ENCODE measurements at places on chromosomes 7 and 10.

GRCh38 chr7:64868499-64868898 is 34.6 kb upstream of the ZNF273 start:
- DNase-seq: no peak

- DNase-seq: no peak
Observed at GRCh38 chr7:45575501-45576248, 1.5 kb downstream of the ADCY1 start.

DNA sequence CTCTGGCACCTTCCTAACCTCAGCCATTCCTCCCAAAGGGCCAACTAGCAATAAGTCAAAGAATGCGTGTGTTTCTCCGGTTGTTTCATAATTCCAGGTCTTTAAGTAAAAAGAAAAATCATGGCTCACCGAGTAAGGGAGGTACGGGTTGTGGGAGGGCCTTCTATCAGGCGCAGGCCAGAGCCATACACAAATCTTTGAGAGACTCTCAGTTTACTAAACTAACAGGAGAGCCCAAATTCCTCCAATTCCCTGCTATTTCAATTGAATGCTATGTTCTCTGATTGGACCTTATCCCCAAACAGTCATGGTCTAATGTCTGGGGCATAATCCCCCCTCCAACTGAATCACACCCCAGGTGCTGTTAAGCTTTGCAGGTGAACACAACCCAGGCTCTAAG is 26.2 kb upstream of the SLF2 start:
- no peak for DNase-seq

DNA sequence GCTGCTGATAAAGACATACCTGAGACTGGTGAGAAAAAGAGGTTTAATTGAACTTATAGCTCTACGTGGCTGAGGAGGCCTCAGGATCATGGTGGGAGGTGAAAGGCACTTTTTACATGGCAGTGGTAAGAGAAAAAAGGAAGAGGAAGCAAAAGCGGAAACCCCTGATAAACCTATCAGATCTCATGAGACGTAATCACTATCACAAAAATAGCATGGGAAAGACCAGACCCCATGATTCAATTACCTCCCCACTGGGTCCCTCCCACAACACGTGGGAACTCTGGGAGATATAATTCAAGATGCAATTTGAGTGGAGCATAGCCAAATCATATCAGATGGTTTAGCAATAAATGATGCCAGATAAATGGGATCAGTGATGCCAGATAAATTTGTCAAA is 892.0 kb upstream of the CELF2 start:
- no peak for DNase-seq

GRCh38 chr10:89347701-89348457 is 20.1 kb downstream of the IFIT3 start:
- DNase-seq: no peak

- no peak for DNase-seq
Observed at GRCh38 chr10:102231357-102232318, 5.5 kb downstream of the ELOVL3 start.

DNA sequence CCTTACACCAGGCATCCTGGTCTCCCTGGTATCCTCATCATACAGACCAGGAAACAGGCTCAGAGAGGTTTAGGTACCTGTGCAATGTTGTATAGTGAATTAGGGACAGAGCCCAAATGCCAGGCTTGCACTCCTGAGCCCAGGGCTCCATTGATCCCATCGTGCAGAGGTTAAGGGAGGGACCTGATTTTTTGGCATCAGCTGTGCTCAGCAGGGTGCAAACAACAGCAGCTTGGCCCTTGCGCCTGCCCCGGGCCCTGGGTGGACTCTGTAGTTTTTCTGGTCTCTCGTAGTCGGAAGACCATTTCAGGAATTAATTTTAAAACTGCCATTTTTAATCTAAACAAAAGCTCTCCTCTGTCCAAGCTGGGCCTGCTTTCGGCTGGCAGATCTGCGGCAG is 79.2 kb downstream of the COL26A1 start:
- DNase-seq: no peak

GRCh38 chr7:29593459-29593858 is 29.8 kb downstream of the PRR15 start:
- DNase-seq: no peak

DNA sequence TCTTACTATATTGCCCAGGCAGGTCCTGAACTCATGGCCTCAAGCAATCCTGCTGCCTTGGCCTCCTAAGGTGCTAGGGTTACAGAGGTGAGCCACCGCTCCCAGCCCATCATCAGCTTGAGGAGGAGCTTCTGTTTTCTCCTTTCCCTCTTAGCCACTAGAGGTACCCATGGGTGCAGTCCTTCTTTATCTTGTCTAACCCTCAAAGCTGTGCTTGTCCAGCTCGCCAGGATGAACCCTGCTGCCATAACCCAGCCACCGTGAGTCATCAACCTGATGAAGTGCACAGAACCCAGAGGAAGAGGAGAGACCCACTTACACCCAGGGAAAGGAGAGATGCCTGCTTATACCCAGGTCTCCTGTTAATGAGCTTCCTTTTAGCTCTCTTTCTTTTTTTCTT is 133.4 kb downstream of the CUL2 start:
- DNase-seq: no peak

GRCh38 chr7:50771120-50772002 is 11.3 kb downstream of the GRB10 start:
- no peak for DNase-seq

DNA sequence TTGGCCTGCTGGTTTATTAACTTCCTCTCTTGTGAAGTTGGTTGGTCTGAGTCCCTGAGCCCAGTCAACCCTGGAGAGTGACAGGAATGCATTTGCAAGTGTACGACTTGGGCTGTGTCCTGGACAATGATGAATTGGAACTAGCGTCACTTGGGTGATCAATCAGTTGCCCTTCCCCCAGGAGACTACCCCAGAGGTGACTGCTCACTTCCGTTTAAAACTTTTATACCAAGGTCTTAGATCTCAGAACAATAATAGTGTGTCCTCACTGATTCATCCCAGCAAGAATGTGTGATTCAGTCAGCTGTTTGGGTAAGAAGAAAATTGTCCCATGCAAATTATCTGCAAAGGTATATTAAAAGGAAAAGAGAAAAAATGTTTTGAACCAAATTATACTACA is 102.9 kb upstream of the ARMC3 start:
- DNase-seq: no peak

GRCh38 chr10:44437840-44438511 is 53.1 kb upstream of the CXCL12 start:
- no peak for DNase-seq

DNA sequence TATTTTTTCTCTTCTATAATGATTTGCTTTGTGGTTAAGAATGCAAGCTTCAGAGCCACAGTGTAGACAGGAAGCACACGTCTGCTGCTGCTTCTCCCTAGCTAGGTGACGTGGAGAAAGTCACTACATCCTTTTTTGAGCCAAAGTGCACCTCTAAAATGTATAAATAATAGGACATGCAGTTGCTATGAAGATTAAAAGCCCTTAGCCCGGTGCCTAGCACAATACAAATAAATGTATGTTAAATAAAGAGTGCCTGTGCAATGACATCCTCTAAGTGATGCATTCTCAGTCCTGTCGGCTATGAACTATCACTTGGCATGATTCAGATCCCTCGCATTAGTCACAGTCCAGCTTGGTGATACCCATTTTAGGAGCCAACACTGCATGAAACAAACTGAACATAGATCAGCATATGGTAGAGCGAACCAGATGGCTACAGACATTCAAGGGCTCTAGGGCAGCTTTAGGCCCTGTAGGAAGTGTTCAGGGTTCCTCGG is 4.8 kb upstream of the TRDMT1 start:
- no peak for DNase-seq

DNA sequence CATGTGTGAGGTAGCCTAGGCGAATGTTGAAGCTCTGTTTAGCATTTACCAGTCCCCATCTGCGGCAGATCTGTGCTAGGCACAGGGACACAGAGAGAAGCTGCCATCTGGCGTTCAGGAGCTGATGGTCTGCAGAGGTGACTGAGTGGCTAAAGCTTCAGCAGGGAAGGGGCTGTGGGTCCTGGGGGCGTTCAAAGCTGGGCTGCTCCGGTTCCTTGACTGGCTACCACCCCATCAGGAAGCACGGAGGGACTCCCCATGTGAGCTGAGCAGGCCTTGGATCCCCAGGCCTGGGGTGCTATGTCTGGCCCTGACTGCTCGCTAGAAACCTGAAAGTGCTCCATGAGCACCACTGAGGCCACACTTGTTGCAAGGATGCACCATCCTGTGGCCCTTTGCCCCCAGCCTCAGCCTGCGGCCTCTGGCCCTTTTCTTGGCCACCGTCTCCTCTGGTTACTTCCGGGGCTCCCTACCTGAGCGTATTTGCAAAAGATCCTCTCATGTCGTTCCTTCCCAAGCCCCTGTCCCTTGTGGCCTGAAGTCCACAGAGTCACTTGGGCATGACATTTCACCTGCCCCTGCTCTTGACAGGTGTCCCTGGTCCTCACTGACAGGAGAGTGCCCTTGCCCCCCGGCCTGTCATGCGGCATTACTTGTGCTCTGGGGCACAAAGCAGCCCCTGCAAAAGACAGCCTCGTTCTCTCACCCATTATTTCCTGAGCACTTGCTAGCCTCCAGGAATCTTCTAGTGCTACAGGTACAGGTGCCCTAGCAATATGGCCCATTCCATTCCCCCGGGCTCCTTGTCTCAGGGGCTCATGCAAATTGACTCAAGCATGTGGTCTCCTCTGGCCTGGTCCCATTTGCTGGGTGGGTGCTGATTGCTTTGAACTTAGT is 108.1 kb downstream of the GLRX3 start:
- DNase-seq: no peak

DNA sequence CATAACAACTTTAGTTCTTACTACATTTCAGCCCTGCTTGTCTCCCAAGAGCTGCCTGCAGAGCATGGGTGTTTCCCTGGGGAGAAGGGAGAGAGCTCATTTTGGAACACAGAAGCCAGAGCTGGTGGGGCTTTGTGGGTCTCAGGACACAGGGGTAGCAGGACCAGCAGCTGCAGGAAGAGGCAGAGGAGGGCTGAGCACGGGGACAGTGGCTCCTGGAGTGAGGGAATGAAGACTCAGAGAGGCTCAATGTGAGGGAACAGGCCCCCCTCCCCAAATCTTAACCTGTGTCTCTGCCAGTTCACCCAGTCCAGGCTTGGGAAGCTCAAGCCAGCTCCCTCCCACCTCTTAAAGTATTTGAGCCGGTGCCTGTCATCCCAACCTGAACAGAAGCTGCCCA is 50.0 kb downstream of the CHST3 start:
- DNase-seq: no peak

- no peak for DNase-seq
Observed at GRCh38 chr10:105650306-105650705, 1009.2 kb downstream of the SORCS3 start.

DNA sequence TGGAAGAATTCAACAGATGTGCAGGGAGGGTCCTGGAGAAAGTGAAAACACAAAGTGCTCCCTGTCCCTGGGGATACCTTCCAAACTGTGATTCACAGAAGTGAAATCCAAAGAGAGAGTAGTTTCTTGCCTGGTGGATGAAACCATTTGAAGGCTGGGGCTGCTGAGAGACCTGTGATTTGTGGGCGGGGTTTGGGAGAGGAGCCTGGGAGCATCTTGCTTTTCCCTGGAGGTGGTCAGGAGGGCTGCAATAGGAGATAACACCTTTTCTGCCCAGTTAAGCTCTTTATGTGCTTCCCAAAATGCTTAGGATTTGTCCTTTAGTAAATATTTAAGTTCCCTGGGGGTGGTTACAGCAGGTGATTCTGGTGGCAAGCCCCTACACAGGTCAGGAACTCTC is 105.3 kb upstream of the TPK1 start:
- DNase-seq: no peak

DNA sequence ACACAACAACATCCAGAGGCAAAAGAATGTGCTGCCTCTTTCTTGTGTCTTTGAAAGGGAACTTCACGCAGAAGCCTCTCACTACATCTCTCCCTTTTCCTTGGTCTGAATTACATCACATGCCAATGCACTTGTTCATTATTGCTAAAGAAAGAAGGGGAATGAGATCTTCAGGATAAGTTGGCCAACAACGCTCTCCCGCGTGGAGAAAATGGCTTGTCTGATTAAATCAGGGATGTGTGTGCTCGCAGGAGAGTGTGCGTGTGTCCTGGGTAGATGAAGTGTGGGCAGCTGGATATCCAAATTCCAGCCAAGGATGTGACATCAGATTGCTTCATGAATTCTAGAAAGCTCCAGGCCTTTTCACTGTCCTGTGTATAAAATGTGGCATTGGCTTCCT is 541.6 kb upstream of the FZD8 start:
- DNase-seq: no peak

GRCh38 chr7:111958896-111959295 is 247.3 kb downstream of the DOCK4 start:
- DNase-seq: no peak

DNA sequence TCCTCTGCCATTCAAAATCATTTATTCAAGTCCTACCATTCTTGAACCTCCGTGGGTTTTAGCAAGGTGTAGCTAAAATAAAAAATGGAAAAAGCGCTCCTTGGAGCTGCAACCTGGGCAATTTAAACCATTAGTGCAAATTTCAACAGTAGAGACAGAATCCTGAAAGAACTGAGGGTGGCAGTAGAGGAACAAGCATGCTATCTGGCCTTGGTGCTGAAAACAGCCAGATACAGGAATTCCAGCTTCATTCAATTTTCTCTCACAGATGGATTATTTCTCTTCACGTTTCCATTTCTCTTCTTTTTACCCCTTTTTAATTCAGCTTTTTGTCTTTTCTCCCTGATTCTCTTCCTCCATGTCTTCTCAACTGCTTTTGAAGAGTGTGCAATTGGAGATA is 77.7 kb downstream of the OTUD1 start:
- DNase-seq: no peak

DNA sequence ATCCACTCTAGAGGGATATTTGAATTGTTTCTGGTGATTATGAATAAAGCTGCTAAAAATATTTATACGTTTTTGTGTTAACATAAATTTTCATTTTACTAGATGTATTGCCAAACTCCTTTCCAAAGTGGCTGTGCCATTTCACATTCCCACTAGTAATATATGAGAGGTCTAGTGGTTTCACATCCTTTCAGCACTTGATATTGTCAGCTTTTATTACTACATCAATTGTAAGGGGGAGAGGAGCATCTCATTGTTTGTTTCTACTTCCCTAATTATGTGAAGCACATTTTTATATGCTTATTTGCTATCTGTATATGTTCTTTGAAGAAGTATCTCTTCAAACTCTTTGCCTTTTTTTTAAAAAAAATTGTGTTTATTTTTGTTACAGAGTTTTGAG is 184.5 kb downstream of the ADK start:
- DNase-seq: no peak

DNA sequence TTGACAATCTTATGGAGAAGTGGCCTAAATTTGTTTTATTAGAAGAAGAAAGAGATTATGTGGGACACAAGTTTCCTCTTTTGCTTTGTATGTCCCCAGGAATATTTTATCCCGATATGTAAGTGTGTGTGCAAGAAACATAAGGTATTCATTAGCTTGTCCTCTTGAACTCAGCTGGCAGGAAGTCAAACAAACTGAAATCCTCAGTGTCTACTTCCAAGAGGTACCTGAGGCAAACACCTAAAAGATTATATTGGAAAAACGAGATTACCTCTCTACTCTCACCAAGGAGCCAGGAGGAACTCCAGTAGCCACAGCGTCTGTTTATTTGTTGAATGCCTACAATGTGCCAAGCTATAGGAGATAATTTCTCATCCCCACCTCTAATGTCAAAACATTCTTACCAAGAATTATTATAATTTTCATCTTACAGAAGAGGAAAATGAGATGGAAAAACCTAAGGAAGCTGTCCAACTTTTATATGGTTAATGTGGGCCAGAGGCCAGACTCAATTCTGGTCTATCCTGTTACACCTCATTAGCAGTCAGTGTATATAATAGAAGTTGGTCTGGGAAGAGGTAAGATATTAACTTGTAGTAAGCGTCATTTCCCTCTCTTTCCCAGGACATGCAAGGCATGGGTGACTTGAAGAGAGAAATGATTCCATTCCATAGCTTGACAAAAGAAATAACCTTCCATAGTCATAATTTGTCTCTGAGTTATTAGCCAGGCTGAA is 692.7 kb downstream of the MAGI2 start:
- no peak for DNase-seq

GRCh38 chr7:88243345-88243909 is 23.6 kb upstream of the SRI start:
- no peak for DNase-seq
